ENCODE measurements at places on chromosomes 3 and 15.

GRCh38 chr3:27392950-27393679 lies 23.9 kb upstream of the NEK10 start:
- no peaks in the 10 kb centered on the region for H3K27me3 ChIP-seq
- H3K27ac ChIP-seq, result peak overlapping the region; percentile 42
- no peak for DNase-seq
- no peak overlapping the region for H3K4me3 ChIP-seq

GRCh38 chr3:159819676-159820075 lies 169.0 kb upstream of the IL12A start:
- H3K27me3 ChIP-seq, result peaks cover 8% of the 10 kb centered on the region
- no peaks in the 10 kb centered on the region for H3K36me3 ChIP-seq
- DNase-seq, result no peak
- H3K4me1 ChIP-seq, result no peaks in the 10 kb centered on the region
- no peak overlapping the region for H3K4me3 ChIP-seq

DNA sequence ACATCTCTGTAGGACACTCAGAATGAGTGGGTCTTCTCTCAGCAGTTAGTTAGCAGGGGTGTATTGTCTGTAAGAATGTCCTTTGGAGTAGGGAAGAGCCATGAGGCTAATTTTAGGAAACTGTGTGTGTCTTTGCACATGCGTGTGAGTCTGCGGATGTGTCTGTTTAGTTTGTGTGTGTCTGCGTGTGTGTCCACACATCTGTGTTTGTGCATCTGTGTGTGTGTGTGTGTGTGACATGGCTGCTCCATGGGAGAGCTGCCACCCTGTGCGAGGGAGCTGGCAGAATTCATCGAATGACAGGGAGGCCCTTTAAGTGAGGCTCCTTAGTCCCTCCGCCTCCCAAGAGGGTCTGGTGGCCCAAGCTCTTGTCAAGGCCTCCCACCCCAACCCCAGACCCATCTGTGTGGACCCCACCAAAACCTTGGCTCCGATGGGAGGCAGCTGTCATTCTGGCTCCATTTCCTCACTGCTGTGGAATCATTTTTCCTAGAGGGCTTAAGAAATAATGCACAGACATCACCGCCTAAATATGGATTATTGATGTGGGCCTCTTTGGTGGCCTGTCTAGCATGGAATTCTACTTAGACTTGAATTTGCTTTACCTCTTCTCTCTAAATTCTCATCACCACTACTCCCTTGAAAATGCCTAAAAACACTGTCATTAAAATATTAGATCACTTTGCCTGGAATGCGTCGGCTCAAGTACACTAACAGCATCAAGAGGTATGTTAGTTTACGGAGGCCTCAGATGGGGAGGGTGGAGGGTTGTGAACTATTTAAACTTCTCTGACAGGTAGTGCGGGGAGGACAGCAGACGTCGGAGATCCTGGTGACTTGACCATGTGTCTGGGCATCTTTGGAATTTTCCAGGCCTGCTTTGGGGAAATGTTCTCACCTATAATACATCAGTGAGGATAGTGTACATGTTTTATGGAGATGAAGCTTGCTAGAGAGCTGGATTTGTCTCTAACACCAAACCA lies 9.4 kb downstream of the ESYT3 start:
- H3K27ac ChIP-seq, result no peak overlapping the region
- no peaks in the 10 kb centered on the region for H3K36me3 ChIP-seq
- H3K4me3 ChIP-seq, result no peak overlapping the region
- H3K27me3 ChIP-seq, result peaks cover 4% of the 10 kb centered on the region

- no peak overlapping the region for H3K27ac ChIP-seq
- no peak for DNase-seq
- H3K4me3 ChIP-seq, result no peak overlapping the region
- H3K27me3 ChIP-seq, result no peaks in the 10 kb centered on the region
Measured at GRCh38 chr3:65671004-65671403, 367.7 kb downstream of the MAGI1 start.

DNA sequence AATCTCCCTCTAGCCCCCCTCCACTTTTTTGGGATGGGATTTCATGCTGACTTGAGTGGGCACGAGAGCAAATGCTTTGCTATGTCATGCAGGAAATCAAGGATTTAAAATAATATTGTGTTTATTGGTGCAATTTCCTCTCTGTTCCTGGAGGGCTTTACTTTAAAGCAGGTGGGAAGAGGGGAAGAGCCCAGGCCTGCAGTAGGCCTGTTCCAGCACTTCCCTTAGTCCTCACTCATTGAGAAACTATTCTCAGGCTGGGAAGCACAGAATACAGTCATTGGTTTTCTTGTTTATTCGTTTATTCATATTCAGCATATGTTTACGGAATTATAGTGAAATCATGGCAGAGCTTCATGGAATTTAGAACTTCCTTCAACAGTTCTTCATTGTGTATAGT lies 41.7 kb upstream of the SPSB4 start:
- no peak overlapping the region for H3K4me3 ChIP-seq
- H3K4me1 ChIP-seq, result peaks cover 3% of the 10 kb centered on the region
- H3K27ac ChIP-seq, result no peak overlapping the region
- H3K27me3 ChIP-seq, result peaks cover 17% of the 10 kb centered on the region

DNA sequence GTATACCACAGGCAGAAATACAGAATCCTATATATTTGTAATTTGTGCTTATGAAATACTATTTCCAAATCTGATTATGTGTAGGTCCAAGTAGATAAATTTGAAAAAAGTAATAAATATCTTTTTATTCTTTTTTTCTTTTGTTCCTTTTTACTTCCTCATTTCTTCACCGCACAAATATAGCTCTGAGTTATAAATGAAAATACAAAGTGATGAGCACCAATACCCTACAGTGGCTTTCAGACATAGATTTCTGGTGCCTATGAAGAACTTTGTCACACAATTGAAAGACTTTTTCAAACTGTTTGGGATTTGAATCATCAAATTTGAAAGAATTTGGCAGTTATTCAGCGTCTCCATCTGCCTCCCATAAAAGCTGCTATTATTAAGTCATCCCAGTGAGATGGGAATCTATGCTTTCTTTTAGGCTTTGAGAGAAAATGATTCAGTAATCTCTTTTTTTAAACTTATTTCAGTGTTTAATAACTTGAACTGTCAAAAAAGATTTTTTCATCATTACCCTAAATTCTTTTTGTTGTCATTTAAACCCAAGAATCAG lies 363.6 kb upstream of the GOLIM4 start:
- no peak overlapping the region for H3K4me3 ChIP-seq
- H3K27me3 ChIP-seq, result no peaks in the 10 kb centered on the region
- no peak for DNase-seq
- H3K27ac ChIP-seq, result no peak overlapping the region
- no peaks in the 10 kb centered on the region for H3K4me1 ChIP-seq

GRCh38 chr3:56616478-56617006 lies 59.6 kb downstream of the CCDC66 start:
- no peak for DNase-seq
- peak overlapping the region; percentile 54 for H3K27ac ChIP-seq
- peaks cover 36% of the 10 kb centered on the region for H3K4me1 ChIP-seq
- H3K27me3 ChIP-seq, result no peaks in the 10 kb centered on the region
- no peak overlapping the region for H3K4me3 ChIP-seq
- H3K36me3 ChIP-seq, result peaks cover 52% of the 10 kb centered on the region

- no peak overlapping the region for H3K27ac ChIP-seq
- H3K27me3 ChIP-seq, result peaks cover 1% of the 10 kb centered on the region
- H3K36me3 ChIP-seq, result no peaks in the 10 kb centered on the region
- peaks cover 6% of the 10 kb centered on the region for H3K4me1 ChIP-seq
- no peak overlapping the region for H3K4me3 ChIP-seq
Measured at GRCh38 chr15:84821501-84822021, 4.4 kb downstream of the ALPK3 start.

DNA sequence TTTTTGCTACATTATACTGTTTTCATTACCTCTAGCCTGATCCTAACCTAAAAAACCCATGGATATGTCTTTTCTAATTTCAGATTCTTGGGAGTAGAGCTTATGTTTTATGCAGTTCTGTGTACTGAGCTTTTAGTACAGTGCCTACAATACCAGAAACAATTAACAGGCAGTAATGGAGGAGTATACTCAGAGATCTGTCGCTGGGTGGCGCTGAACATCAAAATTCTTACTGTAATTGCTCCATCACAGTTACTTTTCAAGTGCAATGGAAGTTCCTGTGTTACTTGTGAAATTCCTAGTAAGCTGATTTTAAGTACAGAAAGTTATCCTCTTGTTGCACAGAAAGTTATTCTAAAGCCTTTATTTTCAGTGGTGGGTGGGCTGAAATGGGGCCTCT lies 66.9 kb downstream of the RNF13 start:
- peak; percentile 37 for DNase-seq
- peaks cover 2% of the 10 kb centered on the region for H3K4me1 ChIP-seq
- H3K36me3 ChIP-seq, result peaks cover 16% of the 10 kb centered on the region
- no peak overlapping the region for H3K27ac ChIP-seq

GRCh38 chr15:51131596-51132290 lies 37.0 kb upstream of the TNFAIP8L3 start:
- no peaks in the 10 kb centered on the region for H3K36me3 ChIP-seq
- DNase-seq, result no peak
- no peak overlapping the region for H3K4me3 ChIP-seq
- H3K4me1 ChIP-seq, result no peaks in the 10 kb centered on the region

DNA sequence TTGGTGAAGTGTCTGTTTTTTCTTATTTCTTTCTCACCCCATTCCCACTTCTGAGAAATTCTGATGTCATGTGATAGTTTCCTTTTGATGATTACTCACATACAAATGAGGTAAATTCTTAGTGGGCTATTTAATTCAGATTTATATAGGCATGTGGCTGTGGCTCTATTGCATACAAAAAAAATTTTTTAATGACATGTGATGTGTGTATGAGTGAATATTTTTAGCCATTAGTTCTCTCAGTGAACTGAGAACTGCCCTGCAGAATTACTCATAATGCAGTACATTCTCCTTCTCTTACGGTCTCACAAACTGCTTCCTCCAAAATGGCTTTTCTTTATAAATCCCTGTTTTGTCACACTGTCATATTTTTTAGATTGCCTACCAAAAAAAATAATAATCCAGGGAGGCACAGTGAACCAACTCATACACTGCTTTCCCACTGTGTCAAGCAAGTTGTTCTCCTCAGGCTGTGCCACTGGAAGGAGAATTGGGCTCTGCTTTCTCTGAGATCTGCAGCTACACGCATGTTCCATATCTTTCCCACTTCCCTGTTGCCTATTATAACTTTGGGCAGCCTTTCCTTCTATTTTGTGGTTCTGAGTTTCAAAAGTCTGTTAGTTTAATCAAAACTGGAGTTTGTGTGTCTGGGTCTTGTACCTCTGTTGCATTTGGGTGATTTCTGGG lies 415.7 kb upstream of the THBS1 start:
- no peak overlapping the region for H3K4me3 ChIP-seq
- H3K4me1 ChIP-seq, result no peaks in the 10 kb centered on the region
- peaks cover 18% of the 10 kb centered on the region for H3K27me3 ChIP-seq
- no peak for DNase-seq
- H3K36me3 ChIP-seq, result no peaks in the 10 kb centered on the region

- no peaks in the 10 kb centered on the region for H3K27me3 ChIP-seq
- H3K27ac ChIP-seq, result no peak overlapping the region
- no peak overlapping the region for H3K4me3 ChIP-seq
- DNase-seq, result no peak
Measured at GRCh38 chr15:69226023-69226355, 65.6 kb downstream of the GLCE start.

DNA sequence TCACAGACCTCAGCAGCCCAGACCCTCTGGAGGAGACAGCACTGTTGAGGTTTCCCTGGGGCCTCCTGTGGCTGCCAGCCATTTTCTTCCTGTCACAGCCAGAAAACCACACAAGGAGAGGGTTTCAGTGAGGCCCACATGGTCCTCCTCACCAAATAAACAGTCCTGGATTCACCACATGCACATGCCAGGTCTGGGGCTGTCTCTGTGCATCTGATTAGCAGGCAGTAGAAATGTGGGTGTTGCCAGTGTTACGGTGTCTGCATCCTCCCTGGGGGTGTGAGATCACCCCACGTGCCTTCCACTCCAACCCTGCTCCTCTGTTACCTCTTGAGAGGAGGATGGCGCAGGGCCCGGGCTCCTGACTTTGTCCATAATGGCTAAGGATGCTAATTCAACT lies 140.4 kb downstream of the CHDH start:
- H3K27me3 ChIP-seq, result peaks cover 2% of the 10 kb centered on the region
- H3K36me3 ChIP-seq, result no peaks in the 10 kb centered on the region
- H3K4me3 ChIP-seq, result no peak overlapping the region
- H3K27ac ChIP-seq, result no peak overlapping the region
- DNase-seq, result peak; percentile 15

GRCh38 chr3:173066044-173067004 lies 74.7 kb downstream of the SPATA16 start:
- H3K4me3 ChIP-seq, result no peak overlapping the region
- no peaks in the 10 kb centered on the region for H3K4me1 ChIP-seq
- no peaks in the 10 kb centered on the region for H3K27me3 ChIP-seq
- no peak for DNase-seq
- H3K36me3 ChIP-seq, result no peaks in the 10 kb centered on the region
- H3K27ac ChIP-seq, result no peak overlapping the region

- H3K36me3 ChIP-seq, result no peaks in the 10 kb centered on the region
- DNase-seq, result no peak
- no peaks in the 10 kb centered on the region for H3K27me3 ChIP-seq
- no peak overlapping the region for H3K27ac ChIP-seq
- H3K4me3 ChIP-seq, result no peak overlapping the region
Measured at GRCh38 chr3:172478116-172478515, 29.9 kb upstream of the GHSR start.

DNA sequence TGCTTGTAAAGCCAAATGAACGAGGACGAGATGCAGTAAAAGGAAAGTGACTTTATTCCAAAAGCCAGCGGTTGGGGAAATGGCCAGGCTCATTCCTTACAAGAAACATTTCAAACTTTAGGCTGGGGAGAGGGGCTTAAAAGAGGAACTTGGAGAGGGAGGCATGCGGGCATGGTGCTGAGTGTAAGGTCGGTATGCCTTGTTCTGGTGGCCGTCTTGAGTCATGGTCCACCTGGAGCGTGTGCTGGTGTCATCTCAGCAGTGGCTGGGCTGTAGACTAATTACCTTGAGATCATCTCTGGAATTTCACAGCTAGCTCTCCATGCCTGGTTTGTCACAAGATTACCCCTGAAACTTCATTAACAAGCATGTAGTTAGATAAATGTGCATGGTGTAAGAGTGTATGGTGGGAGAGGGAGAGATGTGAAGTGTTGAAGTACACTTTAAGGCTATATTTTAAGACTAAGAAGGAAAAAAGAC lies 156.4 kb upstream of the PFN2 start:
- H3K27ac ChIP-seq, result no peak overlapping the region
- no peak overlapping the region for H3K4me3 ChIP-seq
- no peak for DNase-seq
- peaks cover 10% of the 10 kb centered on the region for H3K27me3 ChIP-seq
- H3K36me3 ChIP-seq, result no peaks in the 10 kb centered on the region
- H3K4me1 ChIP-seq, result no peaks in the 10 kb centered on the region

- H3K4me1 ChIP-seq, result peaks cover 16% of the 10 kb centered on the region
- peak; percentile 79 for DNase-seq
- H3K4me3 ChIP-seq, result no peak overlapping the region
- peaks cover 8% of the 10 kb centered on the region for H3K36me3 ChIP-seq
Measured at GRCh38 chr15:52139599-52140462, 27.3 kb upstream of the BCL2L10 start.

All from activated CD4-positive, alpha-beta memory T cell treated with anti-CD3 and anti-CD28 coated beads for 36 hours (primary cell).